NCI-H226 (cell line): ENCODE measurements at places on chromosomes 2 and 18.
A peak's percentile ranks its signal among the peaks of the same experiment; 100 is the strongest.

GRCh38 chr2:173150087-173150486, 74.4 kb downstream of the MAP3K20 start:
- no peak for DNase-seq

DNA sequence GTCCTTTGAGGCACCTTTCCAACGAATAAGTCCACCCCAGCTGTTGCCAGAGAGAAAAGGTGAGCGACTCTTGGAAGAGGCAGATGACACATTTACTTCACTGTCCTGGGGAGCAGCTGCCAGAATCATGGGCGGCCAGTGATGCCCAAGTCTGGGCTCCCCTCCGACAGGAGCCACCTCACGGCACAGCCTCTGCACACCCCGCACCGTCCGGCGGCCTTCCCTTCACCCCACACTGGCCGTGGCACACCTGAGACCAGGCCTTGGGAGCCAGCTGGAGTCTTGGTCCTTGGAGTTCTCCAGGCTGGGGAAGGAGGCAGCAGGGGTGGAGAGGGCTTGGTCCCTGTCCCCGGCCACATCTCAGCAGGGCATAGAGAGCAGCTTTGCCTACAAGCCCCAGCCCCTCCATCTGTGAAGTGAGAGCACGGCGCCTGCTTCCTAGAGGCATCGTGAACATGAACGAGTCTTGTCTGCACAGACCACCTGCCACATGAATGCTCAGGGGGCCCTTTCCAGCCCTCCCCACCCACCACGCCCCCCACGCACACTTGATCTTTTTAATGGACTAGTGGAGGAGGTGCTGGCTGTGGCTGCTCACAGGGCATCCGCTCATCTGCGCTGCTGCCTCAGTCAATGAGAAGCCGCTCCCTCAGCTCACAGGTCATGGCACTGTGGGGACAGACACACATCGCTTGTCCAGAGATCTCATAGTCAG, 400.2 kb upstream of the MYT1L start:
- DNase-seq: no peak

DNA sequence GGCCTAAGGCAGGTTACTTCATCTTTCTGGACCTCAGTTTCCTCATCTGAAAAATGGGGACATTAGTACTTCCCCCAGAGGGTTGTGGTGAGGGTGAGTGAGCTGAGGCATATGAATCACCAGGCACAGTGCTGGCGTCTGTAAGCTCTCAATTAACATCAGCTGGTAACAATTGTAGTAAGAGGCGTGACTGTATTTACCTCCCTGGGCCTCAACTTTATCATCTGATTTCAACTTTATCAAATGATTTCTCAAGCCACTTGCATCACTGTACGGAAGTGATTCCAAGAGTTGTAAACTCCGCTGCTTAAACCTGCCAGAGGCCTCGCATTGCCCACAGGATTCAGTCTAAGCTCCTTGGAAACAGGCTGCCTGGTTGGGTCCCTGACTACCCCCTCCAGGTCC, 53.6 kb upstream of the PKDCC start:
- DNase-seq: peak; percentile 19

GRCh38 chr2:46315103-46315890, 18.1 kb downstream of the EPAS1 start:
- peak; percentile 99 for DNase-seq

DNA sequence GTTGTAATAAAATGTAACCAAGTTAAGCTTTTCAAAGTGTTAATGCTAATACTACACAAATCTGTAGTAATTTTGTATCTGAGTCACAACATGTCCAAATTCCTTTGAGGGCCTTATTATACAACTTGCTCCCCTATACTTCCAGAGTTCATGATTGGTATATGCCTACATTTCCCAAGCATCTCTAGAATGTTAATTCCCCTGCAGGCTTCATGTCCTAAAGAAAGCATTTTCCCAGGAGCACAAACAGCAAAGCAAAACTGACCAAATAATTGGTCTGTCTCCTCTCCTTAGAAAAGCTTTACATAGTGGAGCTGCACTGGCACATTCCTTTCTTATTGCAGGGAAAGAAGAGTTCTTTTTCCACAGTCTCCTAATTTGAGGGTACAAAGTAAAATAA, 3.7 kb downstream of the ALS2 start:
- DNase-seq: no peak

GRCh38 chr2:216992056-216992675, 132.3 kb upstream of the TNP1 start:
- no peak for DNase-seq

GRCh38 chr2:209719034-209719433, 52.6 kb upstream of the UNC80 start:
- DNase-seq: peak; percentile 45

DNA sequence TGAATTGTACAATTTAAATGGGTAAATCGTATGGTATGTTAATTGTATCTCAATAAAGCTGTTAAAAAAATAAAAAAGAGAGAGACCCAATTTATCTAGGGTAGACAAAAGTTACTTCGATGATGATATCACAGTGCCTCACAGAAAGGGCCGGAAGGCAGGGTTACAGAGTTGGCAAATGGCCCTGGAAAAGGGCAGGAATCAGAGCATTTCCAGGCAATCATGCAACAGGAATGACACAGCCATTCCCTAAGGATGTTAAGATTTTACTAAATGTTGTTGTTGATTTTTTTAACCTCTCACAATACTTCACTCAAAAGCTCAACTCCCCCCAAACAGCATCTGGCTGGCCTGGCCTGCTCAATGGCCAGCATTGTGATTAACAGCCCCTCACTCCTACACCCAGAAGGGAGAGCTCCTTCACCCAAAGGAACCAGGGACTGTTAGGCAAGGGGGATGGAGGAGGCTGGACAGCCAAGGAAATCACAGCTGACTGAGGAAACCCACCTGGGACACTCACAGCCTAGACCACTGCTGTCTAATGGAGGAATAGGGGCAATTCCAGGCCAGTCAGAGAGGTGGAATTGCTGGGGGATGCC, 7.7 kb upstream of the SP100 start:
- peak; percentile 78 for DNase-seq

DNA sequence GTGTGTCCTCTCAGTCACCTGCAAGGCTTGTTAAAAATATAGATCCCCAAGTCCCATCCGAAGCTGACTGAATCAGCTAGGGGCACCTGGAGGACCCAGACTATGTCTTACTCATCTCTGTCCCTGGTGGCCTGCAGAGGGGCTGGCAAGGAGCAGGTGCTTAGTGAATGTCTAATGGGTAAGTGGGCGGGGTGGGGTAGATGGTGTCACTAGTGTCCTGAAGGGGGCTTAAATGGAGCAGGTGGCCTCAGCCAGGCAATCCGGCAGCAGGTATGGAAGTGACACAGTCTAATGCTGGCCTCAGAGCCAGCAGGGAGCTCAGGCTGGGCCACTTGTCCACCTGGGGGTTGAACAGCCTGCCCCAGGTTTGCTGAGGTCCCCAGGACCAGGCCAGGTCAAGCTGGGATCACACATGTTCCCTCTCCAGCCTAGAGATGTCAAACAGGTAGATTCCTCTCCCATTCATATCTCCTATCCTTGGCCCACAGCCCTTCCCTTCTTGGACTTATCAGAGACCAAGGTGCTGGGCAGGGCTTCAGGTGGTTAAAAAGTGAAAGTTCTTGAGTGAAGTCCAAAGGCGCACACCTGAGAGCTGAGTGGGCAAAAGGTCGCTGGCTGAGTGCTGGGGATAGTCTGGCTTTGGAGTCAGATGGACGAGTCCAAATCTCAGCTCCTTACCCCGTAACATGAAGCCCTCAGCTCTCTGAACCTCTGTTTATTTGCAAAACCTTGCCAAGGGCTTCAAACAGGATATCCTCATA, 1.7 kb downstream of the STEAP3 start:
- no peak for DNase-seq

DNA sequence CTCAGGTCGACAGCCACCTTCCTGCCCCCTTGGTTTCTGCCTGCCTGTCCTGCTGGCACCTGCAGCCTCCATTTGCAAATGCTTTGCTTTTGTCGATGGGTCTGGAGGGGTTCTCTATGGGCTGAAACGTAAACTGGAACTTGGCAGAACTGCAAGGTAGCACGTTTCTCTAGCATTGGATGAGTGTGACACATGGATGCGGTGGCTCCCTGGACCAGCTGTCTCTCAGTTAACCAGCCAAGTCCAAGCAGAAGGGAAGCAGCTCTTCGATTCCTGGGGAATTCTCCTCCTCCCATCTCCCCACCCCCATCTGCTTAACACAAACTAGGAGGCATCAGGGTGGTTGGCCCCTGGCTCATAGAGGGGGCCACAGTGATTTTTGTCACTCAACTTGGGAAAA, 57.3 kb downstream of the ITGB1BP1 start:
- DNase-seq: no peak

DNA sequence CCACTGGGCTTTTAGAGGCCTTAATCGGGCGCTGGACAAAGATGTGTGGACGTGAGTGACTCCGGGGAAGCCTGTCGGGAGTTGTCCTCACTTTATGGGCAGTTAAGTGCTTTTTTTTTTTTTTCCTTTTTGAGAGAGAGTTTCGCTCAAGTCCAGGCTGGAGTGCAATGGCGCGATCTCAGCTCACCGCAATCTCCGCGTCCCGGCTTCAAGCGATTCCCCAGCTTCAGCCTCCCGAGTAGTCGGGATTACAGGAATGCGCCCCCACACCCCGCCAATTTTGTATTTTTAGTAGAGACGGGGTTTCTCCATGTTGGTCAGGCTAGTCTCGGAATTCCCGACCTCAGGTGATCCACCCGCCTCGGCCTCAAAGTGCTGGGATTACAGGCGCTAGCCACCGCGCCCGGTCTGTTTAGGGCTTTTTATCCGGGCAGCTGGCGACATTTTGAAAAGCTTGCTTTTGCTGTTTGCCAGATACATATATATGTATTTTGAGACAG, 1.5 kb downstream of the MSH6 start:
- DNase-seq: no peak

GRCh38 chr2:150909613-150910012, 352.1 kb downstream of the RBM43 start:
- DNase-seq: no peak

GRCh38 chr2:68272246-68272994, 20.1 kb upstream of the PPP3R1 start:
- DNase-seq: no peak

DNA sequence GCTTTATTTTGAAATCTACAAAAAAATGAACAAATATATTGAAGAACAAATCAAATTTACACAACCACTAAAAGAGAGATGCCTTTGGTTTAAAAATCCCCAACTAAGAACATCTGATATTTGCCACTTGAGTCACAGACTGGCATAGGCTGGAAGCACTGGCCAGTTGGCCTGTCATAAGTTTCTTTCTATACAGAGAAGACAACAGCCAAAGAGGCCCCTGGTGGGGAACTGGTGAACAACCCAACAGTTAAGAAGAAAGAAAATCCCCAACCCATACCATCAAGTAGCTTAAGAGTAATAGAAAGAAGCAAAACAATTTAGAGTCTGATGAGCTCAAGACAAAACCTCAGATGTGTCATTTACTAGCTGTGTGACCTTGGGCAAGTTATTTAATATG, 45.5 kb downstream of the OSR1 start:
- DNase-seq: peak; percentile 4

- no peak for DNase-seq
Observed at GRCh38 chr2:174554529-174555150, 43.0 kb downstream of the WIPF1 start.

DNA sequence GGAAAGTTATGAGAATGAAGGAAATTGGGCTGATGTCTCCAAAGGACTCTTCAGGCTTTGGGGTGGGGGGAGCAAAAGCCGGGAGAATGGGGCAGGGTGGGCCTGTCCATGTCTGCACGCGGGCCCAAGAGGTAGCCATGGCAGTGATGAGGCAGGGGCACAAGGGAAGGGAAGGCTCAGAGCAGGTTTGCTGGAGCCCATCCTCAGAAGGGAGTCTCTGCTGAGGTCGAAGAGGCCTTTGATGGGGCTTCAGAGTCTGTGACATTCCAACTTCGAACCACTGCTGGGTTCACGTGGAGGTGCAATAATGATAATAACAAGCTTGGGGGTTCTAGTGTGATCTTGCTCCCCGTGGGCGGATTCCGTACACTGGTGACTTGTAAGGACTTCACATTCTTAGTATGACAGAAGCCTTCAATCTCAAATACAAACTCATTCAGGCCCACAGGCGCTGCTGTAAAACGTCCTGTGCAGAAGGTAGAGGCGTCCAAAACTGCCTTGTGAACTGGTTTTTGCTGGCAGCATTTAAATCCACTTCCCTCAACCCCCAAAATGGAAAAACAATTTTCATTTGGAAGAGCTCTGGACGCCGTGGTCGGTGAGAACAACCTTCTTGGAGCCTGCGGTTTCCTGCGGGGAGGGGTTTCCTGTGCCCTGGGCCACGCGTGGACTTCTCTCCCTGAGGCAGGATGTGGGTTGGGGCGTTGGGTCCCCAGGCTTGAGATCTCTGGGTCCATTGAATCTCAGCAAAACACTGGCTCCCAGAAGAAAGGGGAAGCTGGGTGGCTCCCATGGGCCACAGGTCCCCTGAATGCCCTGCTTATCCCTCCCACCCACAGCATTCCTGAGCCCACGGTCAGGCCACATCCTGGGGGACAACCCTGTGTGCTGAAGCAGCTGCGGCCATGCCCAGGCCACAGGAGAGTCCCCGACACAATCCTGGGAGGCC, 151.0 kb downstream of the TPO start:
- no peak for DNase-seq

DNA sequence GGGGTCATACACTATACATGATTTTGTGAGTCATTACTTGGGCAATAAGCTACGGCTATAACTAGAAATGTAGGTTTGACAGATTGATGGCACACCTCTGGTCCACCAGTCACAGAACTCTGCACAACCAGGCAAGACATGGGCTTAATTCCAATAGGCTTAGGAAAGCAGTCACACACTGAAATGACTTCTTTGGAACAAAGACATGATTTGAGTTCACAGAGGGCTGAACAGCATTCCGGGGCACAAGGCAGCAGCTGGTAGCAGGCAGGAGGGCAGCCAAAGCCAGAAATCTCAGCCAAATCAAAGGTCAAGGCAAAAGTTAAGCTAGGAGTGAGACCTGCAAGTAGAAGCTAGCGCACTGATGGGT, 27.4 kb downstream of the FABP1 start:
- DNase-seq: no peak

DNA sequence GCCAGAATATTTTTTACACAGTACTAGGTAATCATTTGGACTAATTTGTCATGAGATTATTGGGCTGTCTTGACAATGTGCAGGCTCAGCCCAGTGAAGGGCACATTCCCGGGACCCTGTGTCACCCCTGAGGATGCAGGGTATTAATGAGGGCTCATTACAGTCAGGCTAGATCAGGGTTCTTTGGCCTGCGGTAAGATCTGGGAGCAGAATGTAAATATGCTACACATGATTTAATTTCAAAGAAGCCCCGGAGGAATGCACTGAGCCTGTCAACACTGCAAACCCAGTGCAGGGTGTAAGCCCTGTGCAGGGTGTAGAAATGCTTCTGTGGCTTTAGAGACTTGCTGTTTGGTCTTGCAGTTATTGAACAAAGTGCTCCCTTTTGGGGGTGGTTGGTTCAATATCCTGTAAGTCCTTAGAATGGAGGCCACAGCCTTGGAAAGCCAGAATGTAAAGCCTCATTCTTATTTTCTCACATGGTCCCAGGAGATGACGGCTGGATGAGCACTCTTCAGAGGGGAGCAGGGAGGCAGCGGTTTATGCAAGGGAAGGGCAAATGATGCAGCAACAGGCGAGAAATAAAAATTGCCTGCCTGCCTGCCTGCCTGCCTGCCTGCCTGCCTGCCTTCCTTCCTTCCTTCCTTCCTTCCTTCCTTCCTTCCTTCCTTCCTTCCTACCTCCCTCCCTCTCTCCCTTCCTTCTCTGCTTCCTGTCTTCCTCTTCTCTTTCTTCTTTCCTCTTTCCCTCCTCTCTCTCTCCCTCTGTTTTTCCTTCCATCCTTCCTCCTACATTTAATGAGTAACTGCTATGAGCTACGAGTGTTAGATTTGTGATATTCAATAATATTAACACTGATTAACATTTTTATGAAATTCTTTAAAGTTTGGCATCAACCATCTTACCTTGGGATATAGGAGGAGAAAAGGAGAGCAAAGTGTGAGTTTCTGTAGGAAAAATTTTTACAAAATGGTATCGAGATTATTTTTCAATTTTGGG, 148.8 kb downstream of the VAPA start:
- no peak for DNase-seq
